ENCODE measurements at places on chromosomes 5 and 9.
A peak's percentile ranks its signal among the peaks of the same experiment; 100 is the strongest.

DNA sequence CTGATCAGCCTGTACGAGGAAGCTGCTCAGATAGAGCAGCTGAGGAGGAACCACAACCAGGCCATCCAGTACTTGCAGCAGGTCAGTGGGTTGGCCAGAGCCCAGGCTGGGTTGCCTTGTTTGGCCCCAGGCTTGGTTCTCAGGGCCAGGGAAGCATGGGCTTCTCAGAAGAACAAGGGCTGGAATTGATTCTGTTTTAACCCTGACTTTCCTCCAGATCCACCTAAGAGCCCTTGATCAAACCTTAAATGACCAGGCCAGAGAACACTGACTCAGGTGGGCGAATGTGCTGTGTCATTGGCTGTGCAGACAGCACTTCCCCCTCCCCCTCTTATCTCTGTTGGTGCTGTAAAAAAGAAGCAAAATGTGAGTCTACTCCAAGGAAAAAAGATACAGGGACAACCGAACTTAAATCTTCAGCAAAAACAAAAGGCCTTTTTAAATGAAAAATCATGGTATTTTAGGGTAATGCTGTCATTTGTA lies 28.1 kb downstream of the TTC23L start:
- DNase-seq: no peak

- peak; percentile 18 for DNase-seq
Measured at GRCh38 chr9:128159522-128159783, 612 bp upstream of the BBLN start.

- DNase-seq: no peak
Measured at GRCh38 chr9:84325347-84325973, 15.1 kb downstream of the SLC28A3 start.

DNA sequence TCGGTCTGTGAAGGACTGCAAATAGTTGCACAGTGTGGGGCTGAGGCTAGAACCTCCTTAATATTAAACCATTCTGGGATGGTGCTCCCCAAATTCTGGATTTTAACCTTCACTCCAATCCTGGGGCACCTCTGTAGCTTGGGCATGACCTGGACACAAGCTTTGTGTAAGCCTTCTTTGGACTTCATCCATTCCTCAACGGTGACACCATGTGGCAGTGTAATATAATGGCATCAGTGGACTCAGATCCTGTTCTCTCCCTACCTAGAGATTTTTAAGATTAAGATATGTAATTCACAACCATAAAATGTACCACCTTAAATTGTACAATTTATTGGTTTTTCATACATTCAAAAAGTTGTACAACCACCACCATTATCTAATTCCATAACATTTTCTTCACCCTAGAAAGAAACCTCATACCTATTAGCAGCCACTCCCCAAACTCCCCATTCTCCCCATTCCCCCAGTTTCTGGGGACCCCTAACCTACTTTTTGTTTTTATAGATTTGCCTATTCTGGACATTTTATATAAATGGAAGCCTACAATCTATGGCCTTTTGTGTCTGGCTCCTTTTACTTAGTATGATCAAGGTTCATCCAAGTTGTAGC lies 4.8 kb upstream of the PLGRKT start:
- peak; percentile 52 for DNase-seq

DNA sequence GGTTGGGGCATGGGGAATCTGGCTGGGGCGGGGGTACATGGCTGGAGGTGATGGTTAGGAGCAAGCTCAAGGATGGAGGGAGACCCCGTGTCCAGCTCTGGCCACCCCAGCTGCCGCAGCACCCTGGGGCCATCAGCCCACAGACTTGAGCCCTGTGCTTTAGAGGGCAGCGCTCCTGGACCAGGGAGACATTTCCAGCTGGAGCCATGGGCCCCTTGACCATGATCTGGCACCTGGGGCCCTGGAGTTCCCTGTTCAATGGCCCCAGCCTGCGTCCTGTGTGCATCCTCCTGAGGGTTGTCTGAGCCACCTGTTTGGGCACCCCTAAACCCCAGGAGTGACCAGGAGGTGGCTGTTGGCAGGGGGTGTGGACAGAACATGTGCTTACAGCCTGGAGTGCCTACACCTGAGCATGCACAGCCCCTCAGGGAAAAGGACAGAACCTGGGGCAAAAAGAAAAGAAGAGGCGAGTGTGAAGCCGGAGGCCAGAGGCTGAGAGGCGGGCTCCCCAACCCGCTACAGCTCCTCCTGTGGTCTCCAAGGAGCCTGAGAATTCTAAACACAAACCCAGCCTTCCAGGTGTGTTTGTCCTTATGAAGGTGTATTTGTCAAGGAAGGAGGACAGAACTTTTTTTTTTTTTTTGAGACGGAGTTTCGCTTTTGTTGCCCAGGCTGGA lies 126.7 kb downstream of the C9orf50 start:
- DNase-seq: no peak

GRCh38 chr9:87276851-87277261 lies 220.8 kb upstream of the DAPK1 start:
- DNase-seq: no peak

DNA sequence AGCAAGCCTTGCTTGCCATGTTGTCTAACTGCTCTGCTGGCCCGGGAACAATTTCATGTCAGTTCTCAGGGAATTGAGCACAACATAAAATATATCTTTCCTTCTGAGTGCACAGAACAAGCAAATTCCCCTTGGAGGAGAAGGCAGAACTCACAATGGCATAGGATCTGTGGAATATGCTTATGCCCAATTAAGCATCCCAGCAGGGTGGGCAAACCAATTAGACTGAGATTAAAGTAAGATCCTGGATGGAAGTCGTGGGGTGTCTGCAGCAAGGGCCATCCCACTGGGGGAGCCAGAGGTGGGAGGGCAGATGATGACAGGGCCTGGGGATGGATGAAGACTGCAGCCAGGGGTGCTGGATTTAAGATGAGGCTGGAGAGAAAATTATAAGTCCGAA lies 114.1 kb downstream of the BRINP1 start:
- no peak for DNase-seq

DNA sequence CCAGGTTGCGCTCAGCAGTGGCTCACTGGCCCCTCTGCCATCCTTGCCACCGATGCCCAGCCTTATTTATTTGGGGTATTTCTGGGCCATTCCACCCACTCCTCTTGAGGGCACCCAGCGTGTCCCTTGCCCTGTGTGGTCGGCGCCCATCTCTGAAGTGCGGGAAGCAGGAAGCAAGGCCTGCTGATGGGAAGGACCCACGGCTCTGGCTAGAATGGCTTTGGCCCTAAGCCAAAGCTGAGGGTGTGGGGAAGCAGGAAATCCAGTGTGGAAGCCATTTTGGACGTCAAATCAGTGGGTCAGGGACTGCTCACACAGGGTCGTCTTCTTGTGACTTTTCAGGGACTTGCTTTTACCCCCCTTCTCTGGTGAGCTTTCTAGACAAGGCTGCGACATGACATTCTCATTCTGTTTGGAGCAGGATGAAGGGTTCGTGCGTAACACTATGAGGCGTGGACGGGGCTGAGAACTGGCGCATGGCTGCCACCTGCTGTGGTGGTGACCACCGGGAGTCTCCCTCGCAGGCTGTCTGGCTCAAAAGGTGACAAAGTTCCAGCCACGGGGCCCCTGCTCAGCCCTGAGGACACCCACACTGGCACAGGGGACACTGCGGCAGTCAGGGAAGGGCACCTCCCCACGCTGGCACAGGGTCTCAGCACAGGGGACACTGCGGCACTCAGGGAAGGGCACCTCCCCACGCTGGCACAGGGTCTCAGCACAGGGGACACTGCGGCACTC lies 50.7 kb upstream of the NKD2 start:
- no peak for DNase-seq

DNA sequence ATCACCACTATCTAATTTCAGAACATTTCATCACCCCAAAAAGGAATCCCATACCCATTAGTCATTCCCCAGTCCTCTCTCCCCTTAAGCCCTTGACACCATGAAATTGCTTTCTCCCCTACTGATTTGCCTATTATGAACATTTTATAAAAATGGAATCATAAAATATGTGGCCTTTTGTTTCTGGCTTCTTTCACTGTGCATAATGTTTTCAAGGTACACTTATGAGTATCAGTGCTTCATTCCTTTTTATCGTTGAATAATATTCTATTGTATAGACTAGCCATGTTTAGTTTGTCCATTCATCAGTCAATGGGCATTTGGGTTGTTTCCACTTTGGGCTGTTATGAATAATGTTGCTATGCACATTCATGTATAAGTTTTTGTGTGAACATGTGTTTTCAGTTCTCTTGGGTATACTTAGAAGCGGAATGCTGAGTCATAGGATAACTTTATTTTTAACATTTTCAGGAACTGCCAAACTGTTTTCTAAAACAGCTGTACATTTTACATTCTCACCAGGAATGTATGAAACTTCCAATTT lies 40.4 kb upstream of the FGF1 start:
- DNase-seq: no peak

- DNase-seq: no peak
Measured at GRCh38 chr9:69637817-69638200, 34.4 kb downstream of the APBA1 start.

DNA sequence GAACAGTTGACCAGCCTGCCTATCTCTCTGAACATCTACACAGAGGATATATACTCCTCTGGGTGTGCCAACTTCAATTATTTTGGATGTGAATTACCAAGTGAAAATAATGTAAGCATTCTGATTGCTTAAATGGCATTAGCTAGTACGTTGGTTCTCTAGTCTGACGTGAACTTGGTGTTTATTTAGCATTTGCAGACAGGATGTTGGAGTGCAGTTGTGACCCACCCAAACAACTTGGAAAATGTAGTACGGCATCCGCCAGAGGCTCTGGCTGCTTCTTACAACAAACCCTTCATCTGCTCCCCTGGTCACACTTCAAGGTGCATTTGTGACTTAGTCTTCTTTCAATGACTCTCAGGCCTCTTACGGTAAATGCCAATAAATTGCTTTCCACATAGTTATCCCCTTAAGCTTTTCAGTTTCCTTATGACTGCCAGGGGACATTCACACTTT lies 616.6 kb downstream of the PDE4D start:
- no peak for DNase-seq

DNA sequence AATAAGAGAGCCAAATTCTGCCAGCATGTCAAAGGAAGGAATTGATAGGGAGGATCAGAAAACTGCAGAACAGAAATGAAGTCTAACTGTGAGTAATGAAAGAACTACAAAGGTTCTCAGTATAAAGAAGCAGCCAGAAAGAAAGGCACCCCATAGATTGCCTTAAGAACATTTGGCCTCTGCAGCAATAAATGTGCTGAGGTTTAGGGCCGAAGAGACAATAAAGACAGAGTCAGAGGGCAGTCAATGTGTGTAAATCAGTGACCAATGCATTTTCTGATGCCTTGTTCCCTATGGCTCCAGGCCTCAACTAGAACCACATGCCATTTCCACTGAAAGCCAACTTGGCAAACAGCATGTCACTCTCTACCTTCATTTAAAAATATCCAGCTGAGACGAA lies 281.0 kb downstream of the HINT1 start:
- no peak for DNase-seq
